GM04504 (cell line): ENCODE measurements at places on chromosomes 1 and 21.

- no peak for DNase-seq
These were observed 3.6 kb upstream of the PLEKHG5 start for GRCh38 chr1:6495041-6495441.

DNA sequence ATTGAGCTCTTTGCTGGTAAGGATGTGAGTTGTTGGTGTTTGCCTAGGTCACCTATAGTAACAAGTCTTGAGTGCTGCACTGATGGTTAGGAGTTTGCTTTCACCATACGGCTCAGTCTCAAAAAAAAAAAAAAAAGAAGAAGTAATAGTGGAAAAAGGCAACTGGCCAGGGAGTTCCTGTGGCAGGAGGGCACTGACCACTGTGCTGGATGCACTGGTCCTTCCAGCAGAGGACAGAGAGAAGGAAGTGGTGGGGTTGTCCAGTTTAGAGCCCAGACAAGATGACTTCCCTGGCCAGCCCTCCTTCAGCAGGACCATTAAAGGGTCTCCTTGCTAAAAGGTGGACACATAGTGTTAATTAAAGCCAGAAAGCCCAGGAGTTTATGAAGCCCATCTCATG lies 11.9 kb upstream of the PTCH2 start:
- no peak for DNase-seq

DNA sequence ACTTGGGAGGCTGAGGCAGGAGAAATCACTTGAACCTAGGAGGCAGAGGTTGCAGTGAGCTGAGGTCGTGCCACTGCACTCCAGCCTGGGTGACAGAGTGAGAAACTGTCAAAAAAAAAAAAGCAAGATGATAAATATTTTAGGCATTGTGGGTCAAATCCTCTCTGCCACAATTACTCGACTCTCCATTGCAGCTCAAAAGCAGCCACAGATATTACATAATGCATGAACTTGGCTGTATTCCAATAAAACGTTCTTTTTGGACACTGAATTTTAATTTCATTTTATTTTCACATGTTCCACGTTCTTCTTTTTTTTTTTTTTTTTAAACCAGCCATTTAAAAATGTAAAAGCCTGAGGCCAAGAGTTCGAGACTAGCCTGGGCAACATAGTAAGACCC lies 69.4 kb downstream of the TCP10L start:
- DNase-seq, result no peak

DNA sequence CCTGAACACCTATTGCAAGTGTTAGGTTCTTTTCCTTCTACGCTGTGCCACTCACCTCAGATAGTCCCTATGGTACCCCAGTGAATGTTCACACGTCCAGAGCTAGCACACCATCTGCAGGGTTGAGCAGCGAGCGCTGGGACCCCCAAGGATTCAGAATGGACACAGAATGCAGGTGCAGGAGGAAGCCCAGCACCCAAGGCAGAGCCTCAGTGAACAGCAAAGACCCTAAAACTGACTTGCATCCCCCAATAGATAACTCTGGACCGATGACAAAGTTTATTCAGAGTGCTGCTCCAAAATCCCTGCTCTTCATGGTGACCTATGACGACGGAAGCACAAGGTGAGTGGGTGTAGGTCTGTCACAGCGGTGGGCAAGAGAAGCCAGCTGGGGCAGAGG lies 15.1 kb upstream of the MX2 start:
- DNase-seq, result no peak

GRCh38 chr1:8362701-8363101 lies 44.8 kb downstream of the SLC45A1 start:
- no peak for DNase-seq

DNA sequence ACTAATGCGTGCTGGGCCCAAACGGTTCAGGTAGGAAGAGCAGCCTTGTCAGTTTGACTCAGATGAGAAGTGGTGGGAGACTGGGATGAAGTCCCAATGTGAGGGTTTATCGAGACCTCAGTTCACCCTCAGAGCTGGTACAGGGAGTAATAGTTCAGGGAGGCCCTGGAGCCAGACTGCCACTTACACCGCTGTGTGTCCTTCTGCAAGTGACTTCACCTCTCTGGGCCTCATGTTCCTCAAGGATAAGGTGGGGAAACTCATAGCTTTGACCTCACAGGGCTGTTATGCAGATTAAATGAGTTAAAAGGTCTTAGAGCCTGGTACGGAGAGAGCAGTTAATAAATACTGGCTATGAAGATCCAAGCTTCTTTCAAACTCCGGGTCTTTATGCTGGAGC lies 219.9 kb downstream of the TRABD2B start:
- no peak for DNase-seq

- DNase-seq, result no peak
These were observed 5.6 kb downstream of the KIF17 start for GRCh38 chr1:20712215-20712577.

- no peak for DNase-seq
These were observed 111.6 kb upstream of the ZC3H12A start for GRCh38 chr1:37362594-37363385.
